ENCODE measurements at places on chromosomes 2 and 18. TPM values are rescaled to one million over a fixed set of nuclear protein-coding genes. Genes with fewer than 3 reads are reported as not detected.

GAREM1 gene
- 21.4 TPM for total RNA-seq

CHRNA1 gene
- total RNA-seq, result not detected

- no peaks in the 10 kb centered on the region for H3K27me3 ChIP-seq
- no peak overlapping the region for H3K27ac ChIP-seq
- H3K36me3 ChIP-seq, result no peaks in the 10 kb centered on the region
- H3K4me1 ChIP-seq, result no peaks in the 10 kb centered on the region
- no peak for DNase-seq
- H3K4me3 ChIP-seq, result no peak overlapping the region
Measured at GRCh38 chr2:3137651-3138300, 239.8 kb downstream of the EIPR1 start.

DNA sequence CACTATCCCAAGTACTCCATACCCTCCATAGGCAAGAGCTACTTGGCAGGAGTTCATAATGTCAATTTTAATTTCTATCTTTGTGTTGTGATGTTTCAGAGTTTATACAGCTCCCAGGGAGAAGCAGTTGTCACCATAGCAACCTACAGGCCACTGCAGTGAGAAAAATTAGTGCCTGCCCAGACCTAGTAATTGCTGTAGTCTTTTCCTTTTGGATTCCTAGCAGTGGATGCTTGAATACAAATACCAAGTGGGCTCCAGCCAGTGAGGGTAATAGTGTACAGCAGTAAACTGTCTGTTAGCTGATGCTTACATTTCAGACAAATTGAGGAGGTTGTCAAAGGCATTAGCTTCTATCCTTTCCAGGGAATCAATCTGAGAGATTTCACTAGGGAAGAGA is 26.7 kb downstream of the LHCGR start:
- no peaks in the 10 kb centered on the region for H3K36me3 ChIP-seq
- no peak for DNase-seq
- no peak overlapping the region for H3K27ac ChIP-seq
- H3K27me3 ChIP-seq, result no peaks in the 10 kb centered on the region

Measured in MCF 10A (cell line).